ENCODE measurements at places on chromosomes 6 and 20.

- no peak for DNase-seq
Observed at GRCh38 chr20:60573003-60573680, 614.9 kb downstream of the CDH26 start.

DNA sequence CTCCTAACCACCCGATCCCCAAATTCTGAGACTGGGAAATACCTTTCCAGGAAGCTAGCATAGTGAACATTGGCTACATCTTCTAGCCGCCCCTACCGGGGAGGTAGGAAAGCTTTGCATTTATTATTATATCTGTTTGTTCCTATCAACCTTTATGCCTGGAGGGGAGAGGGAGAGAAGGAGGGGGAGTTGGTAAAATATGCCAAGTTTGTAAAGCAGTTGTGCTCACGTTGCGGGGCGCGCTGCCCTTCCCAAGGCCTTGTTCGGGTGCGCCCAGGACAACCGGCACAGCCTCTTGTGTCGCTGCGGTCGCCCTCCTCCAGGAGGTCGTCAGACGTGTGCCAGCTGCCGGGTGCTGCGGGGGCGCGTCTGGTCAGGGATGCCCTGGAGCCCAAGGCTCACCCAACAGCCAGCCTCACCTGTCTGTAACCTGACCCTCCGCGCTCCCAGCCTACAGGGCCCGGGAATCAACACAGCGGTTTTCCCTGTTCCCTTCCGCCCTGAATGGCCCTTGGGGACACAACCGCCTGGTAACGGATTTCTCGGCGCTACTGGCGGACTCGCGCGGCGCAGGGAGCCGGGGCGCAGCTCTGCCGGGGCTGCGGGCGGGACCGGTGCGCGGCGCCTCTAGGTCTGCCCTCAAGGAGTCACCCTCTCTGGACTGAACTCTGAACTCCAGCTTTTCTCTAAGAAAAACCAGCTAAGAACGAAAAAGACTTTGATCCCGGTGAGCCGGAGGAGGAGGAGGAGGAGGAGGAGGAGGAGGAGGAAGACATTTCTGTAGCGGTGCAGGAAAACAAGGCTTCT, 1.1 kb upstream of the OVOL2 start:
- DNase-seq: no peak

GRCh38 chr6:41404182-41404845, 68.9 kb downstream of the NCR2 start:
- DNase-seq: no peak

- DNase-seq: no peak
Observed at GRCh38 chr20:35006009-35006408, 50.3 kb downstream of the MYH7B start.

- no peak for DNase-seq
Observed at GRCh38 chr20:48374991-48375595, 452.7 kb downstream of the PREX1 start.

GRCh38 chr6:11589261-11589660, 51.7 kb downstream of the TMEM170B start:
- DNase-seq: no peak

- no peak for DNase-seq
Observed at GRCh38 chr6:69796073-69796641, 653 bp downstream of the LMBRD1 start.

DNA sequence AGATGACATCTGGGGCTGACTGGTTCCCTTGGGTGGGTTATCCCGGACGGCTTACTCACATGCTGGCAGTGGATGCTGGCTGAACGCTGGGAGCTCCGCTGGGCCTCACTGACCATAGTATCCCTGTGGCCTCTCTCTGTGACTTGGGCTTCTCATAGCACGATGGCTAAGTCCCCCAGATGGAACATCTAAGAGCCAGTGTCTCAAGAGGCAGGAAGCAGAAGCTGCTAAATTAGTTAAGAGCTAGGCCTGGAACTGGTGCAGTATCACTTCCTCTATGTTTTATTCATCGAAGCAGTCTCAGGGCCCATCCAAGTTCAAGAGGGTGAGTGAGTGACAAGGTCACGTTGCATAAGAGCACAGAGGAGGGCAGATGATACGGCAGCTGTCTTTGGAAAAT, 116.5 kb upstream of the LAMP5 start:
- DNase-seq: no peak

- no peak for DNase-seq
Observed at GRCh38 chr6:95784869-95785268, 207.5 kb downstream of the MANEA start.

DNA sequence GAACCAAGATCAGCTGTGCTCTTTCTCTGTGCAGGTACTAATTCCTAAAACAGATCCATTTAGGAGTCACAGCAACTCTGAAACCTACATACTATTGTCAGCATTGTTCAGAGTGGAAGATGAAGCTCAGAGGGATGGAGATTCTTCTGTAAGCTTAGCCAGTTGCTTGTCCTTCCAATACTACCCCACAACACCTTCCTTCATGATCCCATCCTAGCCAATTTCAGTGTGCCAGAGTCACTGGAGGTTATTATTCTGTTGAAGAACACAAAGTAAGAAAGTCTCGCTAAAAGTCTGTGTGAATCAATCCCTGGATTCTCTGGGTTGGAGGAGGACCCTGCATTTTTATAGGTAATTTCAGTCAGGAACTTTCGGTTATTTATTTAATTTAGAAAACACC, 2.3 kb downstream of the POPDC3 start:
- DNase-seq: no peak

DNA sequence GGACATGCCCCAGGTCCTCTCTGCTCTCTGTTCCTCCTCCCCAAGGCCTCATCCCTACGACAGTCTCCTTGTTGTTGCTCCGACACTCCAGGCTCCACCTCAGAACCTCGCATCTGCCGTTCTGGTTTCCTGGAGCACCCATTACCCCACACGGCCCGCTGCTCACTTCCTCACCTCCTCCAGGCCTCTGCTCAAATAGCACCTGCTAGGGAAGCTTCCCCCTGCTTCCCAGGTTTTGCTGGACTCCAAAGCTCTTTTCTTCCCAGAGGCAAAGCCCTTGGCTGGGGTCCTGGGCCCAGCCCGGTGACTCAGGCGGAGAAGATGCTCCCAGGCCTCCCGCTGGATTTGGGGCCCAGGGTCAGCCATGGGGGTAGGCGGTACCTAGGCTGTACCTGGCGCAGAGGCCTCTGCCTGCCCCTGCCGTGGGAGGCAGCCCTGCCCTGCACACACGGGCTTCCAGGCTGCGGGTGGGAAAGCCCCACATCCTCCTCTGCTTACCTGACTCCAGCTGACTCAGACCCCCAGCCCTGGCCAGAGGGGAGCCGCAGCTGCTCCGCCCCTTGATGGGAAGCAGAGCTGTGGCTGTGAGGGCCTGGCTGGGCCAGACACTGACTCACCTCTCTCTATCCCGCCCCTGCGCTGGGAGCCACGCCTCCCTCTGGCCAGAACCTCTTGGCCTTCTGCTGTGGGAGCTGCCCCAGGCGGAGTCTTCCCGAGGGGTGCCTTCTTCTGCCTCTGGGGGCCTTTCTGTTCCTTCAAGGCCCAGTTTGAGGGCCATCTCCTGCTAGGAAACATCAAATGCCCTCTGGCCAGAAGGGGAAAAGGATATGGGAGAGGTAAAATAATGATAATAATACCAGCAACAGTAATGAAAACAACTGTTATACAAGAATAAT, 130.5 kb downstream of the CEBPB start:
- no peak for DNase-seq

DNA sequence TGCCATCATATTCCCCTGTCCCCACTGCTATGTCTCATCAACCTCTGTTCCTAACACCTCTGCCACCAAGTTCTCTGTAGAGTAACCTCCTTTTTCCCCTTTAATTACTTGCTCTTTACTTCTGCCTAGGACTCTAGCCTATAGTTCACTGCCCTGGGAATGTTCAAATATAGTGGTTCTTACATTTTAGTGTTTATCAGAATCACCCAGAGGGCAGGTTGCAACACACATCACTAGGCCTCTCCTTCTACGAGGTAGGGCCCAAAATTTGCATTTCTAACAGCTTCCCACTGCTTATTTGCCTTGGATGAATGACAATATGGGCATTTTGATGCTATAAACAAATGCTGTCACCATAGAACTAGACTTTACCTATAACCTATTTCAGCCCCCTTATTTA, 23.1 kb upstream of the C6orf141 start:
- DNase-seq: no peak

GRCh38 chr6:167849846-167850459, 23.2 kb downstream of the AFDN start:
- no peak for DNase-seq

DNA sequence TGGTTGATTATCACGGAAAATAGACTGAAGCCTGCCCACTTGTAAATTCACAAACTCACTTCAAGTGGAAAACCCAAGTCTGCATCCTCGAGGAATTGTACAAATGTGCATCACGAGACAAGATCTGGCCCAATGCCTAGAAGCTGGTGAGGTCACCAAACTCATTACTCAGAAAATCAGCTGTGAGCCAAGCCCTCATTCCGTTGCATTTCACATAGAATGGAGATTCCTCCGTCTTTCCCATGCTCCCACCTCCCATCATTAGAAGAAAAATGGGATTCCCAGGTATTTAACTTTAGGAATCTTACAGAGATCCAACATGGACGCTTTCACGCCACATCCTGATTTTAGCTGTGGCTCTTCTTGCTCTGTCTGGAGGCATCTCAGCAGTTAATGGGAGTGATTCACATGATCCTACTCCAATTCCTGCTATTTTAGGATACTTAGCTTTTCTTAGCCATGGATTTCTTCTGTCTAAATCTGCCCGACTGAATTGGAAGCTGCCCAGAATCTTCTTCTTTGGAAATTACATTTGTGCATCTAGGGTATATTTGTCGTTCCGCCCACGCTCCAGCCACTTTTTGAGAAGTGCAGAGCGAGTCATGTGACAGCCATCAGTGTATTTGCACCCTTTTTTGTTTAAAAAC, 68.7 kb upstream of the STMND1 start:
- no peak for DNase-seq

DNA sequence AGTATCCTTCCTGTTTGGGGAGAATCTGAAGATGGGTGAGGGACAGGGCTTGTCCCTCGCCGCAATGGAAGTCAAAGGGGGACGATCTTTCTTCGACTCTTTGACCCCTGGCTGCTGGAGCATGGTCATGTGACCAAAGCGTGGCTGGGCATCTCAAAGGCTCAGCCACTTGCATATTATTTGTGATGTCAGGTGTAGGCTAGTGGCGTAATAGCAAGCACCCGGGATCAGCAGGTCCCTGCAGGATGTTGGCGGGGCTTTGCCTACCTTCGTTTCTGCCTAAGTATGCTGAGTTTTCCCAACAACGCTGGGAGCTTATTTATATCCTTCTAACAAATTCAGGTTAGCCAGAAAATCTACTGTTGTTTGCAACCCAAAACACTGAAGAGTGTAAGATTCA, 50.3 kb upstream of the IL20RA start:
- no peak for DNase-seq

GRCh38 chr6:36350681-36351571, 14.2 kb upstream of the BNIP5 start:
- no peak for DNase-seq

GRCh38 chr6:84791927-84792326, 27.5 kb upstream of the TBX18 start:
- DNase-seq: no peak

DNA sequence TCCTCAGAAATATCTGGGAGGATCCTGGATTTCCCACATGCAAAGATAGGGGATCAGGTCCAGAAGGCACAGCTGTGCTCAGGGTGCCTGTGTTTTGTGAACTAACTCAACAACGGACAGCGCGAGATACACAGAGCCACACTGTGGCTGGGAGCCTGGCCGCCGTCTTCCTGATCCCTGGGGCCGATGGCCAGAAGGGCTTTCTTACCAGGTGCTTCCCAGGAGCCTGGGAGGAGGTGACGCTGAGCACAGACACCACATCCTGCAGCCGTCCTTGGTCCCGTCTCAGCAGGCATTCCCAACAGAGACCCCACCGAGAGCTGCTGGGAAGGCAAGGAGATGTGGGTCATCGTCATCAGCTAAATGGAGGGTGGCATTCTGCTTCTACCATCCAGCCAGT, 144.6 kb upstream of the AFDN start:
- no peak for DNase-seq

DNA sequence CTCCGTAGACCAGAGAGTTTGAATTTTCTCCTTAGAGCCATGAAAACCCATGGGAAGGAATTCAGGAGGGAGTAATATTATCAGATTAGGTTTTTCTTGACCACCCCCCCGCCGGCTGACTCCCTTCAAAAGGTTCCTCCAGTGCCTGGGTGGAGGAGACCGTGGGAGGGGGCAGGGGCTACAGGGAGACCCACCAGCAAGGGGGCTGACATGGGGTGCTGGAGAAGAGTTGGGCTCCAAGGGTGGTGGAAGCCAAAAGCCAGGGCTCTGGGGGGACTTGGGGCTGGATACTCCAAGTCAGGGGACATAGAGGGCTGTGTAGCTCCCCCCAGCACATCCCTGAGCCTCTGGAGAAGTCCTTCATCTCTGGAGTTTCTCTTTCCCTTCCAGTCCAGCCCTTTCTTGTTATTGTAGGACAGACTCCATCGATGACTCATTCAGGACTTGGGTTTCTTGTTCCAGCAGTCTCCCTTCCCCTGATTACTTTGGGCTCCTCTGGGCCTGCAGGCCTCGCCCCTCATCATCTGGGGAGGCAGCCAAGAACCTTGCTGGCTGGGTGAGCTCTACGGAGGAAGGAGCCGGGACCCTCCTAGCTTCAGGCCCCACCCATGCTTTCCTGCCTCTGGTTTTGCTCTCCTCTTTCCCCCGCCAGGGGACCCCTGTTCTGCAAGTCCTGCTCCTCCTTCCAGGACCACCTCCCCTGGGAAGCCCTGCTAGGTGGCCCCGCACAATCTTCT, 10.5 kb upstream of the KIAA1755 start:
- no peak for DNase-seq

- DNase-seq: no peak
Observed at GRCh38 chr6:142014515-142014914, 118.2 kb upstream of the GJE1 start.

DNA sequence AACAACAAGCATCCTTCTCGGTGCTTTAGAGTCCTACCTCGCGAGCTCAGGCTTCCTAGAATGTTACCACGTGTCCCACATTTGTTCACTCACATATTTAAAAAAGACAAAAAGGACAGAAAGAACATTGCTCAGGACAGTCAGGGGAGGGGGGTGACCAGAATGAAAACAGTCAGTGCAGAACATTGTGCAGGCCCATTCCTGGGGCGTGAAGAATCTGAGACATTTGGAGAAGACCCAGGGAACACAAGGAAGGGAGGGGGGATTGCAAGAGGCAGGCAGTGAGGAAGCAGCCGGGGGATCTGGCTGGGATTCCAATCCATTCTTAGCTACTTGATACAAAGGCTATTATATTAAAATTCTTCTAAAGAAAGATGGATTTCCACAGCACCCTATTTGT, 270.4 kb upstream of the CITED2 start:
- DNase-seq: no peak

GRCh38 chr20:19096843-19097242, 115.6 kb upstream of the SLC24A3 start:
- DNase-seq: no peak

GRCh38 chr6:132445201-132445951, 44.1 kb upstream of the MOXD1 start:
- DNase-seq: no peak

DNA sequence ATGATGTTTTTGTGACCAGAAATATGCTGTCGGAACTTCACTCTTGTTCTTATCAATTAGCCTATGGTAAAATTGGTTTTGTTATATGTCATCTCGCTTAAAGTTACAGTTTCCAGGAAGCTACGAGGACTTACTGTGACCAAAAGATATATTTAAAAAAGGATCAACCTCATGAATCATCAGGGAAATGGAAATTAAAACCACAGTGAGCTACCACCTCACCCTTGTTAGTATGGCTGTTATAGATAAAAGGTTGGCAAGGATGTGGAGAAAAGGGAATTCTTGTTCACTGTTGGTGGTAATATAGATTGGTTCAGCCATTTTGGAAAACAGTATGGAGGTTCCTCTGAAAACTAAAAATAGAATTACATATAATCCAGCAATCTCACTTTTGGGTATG, 14.3 kb upstream of the INSM1 start:
- no peak for DNase-seq
